Left colon (tissue), 2 donors: ENCODE measurements at places on chromosomes 3 and 15. TPM values are rescaled to one million over a fixed set of nuclear protein-coding genes. Genes with fewer than 3 reads are reported as not detected.

- no peak for DNase-seq
Observed at GRCh38 chr15:61684749-61685467, 375.3 kb downstream of the VPS13C start.

- DNase-seq = peak; percentile 89
Observed at GRCh38 chr3:154120961-154121700, at the start of gene ARHGEF26. ARHGEF26 (plus strand) TSS chr3:154121390; CDS start chr3:154121993, 603 bp downstream.

DNA sequence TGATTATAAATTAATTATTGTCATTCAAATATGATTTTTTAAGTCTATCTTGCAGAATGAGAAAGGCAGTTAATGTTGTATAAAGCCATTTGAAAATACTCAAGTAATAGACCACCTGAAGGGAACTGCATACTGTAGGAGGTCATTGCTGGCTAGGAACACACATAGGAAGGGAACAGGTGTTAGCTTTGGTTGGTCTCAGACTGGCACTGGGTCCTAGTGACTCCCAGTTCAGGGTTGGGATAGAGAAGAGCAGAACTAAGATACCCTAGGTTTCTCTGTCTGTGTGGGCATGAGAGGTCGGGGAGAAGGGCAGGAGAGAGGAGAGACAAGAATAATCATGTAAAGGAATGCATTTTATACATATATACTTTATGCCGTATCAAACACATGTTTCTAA is 559.0 kb upstream of the GOLIM4 start:
- DNase-seq = no peak

DNA sequence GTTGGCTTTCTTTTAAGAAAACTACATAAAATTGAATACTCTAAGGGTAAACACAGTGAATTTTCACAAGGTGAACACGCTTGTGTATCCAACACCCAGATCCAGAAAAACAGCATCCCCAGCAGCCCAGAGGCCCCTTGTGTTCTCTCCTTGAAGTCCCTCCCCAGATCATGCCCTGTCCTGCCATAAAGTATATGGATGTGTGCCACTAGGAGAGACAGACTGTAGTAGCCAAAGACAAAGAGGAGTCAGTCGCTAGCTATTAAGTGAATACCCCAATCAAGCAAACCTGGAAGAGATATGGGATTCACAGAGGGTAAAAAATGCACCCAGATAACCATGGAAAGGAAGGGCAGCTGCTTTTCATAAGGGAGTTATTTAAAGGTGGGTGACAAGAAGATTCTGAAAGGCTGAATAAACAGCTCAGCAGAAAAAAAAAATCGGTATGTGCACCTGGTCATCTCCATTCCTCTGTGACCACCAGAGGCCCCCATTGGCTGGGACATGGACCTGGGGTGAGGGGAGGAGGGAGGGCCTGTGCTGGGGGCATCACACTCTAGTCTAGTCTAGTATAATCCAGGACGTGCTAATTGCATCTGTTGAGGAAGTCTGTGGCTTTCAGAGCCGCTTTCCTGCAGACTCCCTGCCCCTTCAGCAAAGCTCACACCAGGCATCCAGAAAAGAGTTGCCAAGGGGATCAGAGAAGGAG is 167.3 kb upstream of the NDN start:
- no peak for DNase-seq

DNA sequence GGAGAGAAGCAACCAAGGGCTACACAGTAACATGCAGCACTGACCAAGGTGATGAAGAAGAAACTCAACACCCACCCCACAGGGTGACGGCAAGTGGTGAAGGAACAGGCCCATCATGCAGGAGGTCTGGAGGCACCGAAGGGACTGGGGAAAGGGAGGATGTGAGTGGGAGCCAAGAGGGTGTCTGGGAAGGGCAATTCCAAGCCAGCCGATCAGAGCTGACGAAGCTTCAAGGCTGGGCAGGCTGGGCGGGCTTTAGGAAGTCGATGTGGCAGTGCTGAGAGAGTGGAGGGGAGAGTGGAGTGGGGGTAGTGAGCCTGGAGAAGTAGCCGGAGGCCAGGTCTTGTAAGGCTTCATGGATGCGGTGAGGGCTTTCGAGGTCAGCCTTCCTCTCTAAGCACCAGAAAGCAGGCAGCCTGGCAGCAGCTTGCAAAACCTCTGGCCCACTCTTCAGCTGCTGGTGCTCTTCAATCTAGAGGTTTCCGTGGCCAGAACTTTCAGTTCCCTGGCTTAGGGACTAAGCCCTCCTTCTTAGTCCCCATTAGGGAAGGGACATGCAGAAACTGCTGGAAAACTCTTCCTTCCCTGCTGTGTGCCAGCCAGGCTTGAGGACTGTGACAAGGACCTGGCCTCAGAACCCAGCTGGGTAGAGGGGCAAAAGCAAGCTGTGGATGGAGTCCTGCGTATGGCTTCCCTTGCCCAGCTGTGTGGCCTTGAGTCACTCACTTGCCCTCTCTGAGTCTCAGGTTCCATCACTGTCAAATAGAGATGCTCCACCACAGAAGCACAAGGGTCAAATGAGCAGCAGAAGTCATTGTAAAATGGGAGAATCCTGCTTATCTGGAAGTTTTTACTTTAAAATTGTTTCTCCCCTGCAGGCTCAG is 72.1 kb downstream of the TLE3 start:
- no peak for DNase-seq

DNA sequence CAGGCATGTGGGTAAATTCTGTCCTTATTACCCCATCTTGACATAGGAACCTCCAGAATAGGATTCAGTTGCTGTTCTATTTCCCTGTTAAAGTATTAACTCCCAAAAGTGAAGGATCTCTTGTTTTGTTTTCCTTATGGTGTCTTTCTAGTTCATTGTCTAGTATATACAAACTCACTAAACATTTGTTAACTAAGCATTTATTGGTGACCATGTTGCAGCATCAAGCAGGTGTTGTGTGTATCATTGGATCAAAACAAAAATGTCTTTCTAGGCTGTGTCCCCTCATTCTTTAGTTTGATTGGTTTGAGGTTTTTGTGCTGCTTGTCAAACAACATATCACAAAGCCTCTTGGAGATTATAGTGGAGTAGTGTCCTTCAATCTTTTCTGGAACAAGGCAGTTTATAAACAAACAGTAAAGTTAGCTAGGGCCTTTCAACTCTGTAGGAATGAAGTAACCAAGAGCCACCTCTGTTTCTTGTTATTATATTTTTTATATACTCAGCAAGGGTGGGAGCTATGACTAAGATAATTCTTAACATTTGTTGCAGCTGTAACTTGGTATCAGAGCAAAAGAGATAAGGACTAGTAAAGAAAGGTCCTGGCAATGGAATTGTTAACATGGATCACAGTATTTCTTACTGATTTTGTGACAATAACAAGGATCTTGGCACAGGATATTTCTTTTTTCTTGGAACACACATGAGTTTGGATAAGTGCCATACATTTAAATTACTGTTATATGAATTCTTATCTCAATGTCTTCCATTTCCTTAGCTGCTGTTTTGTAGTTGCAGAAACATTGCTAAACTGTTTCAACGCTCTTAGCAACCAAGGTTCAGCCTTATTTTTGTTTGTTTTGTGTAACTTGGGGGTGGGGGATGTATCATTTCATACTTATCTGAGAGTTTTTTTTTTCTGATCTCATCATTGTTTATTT is 49.3 kb downstream of the TMOD3 start:
- no peak for DNase-seq

- DNase-seq = no peak
Observed at GRCh38 chr15:80489030-80489594, 84.9 kb downstream of the ARNT2 start.

DNA sequence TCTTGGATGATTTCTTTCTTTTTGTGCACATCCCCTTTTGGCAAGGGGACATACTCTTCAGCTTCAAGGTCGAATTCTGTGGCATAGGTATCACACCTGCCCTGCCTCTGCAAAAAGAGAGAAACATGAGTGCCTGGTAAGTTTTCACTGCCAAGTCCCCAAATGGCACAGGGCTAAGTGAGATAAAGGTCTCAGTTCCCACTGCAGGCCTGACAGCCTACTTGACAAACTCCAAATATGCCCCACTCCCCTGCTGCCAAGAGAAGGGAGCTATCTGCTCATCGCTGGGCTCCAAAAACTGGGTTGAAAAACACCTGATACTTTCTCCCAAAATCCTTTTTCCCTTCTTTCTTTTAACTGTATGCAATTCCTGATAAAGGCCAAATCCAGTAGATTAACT is 23.0 kb downstream of the RUVBL1 start:
- no peak for DNase-seq

The KCNH8 gene
- total RNA-seq = 0.92 TPM

The DUOXA2 gene
- total RNA-seq = 4.9 TPM
